ENCODE measurements at places on chromosomes 11 and 22.

DNA sequence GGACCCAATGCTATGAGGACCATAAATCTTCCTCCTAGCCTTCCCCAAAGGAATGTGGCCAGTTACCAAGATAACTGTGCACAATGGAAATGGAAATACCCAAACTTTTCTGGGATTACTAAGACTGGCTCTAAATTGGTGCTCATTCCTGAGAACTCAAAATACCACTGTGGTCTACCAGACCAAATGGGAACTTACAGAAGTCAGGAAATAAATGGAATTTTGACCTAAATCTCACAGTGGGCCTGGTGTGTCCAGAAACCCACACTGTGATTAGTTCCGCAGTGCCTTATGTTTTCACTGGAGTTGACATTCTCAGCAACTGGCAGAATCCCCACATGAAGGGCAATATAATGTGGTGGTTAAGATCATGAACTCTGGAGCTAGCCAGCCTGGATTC lies 99.4 kb upstream of the ZC3H12C start:
- DNase-seq: peak; percentile 3

GRCh38 chr11:76135491-76135890 lies 70.8 kb downstream of the WNT11 start:
- DNase-seq: no peak

GRCh38 chr11:125382314-125382791 lies 113.7 kb downstream of the FEZ1 start:
- DNase-seq: no peak

DNA sequence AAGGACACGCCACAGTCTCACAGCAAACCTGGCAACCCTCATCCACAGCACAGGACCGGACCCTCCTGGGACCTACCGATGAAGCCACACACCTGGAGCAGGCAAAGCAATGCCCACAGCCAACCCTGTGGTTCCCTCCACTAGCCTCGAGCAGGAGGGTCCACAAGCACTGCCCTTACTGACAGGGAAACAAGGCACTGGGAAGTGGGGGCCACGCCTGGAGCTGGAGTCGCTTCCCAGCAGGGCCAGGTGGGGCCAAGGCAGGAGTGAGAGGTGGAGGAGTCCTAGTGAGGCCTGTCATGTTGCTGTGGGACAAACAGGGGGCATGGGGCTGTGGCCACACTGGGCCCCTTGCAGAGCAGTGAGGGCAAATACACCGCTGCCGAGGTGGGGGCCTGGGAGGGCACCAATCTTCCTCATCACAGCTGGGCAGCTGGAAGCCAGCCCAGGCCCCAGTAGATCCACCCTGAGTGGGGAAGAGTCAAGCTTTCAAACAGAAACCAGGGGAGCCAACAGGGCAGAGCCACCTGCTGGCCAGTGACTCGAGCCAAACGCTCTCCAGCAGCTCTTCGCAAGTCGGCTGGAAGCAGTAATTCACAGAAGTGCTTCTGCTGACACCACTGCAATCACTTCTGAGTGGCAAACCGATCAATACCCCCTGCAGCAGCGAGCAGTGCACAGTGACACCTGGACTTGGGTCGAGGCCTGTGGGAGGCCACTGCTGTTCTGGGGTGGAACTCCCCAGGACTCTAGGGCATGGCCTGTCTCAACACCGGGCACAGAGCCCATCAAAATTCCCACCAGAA lies 13.7 kb downstream of the SULT4A1 start:
- DNase-seq: no peak

DNA sequence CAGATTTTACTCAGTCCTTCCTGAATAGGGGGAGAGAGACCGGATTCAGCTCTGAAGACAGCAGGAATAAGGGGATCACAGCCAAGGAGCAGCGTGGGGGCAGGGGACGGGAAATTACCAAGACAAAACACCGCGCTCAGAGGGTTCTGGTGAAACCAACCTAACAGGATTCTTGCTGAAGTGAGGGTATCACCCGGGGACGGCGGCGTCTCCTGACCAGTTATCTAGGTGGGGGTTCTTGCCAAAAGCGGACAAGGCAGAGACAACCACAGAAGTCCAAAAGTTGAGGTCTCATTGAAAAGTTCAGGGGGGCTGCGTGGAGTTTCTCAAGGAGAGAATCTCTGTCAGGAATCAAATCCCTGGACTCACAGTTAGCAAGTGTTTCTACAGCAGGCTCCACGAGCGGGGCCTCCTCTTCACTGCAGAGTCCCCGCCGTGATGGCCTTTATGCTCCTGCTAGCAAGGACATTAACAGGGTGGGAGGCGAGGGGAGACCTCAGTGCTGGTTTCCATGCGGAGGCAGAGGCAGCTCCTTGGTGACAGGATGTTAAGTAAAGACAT lies 291.0 kb downstream of the BRD1 start:
- no peak for DNase-seq

DNA sequence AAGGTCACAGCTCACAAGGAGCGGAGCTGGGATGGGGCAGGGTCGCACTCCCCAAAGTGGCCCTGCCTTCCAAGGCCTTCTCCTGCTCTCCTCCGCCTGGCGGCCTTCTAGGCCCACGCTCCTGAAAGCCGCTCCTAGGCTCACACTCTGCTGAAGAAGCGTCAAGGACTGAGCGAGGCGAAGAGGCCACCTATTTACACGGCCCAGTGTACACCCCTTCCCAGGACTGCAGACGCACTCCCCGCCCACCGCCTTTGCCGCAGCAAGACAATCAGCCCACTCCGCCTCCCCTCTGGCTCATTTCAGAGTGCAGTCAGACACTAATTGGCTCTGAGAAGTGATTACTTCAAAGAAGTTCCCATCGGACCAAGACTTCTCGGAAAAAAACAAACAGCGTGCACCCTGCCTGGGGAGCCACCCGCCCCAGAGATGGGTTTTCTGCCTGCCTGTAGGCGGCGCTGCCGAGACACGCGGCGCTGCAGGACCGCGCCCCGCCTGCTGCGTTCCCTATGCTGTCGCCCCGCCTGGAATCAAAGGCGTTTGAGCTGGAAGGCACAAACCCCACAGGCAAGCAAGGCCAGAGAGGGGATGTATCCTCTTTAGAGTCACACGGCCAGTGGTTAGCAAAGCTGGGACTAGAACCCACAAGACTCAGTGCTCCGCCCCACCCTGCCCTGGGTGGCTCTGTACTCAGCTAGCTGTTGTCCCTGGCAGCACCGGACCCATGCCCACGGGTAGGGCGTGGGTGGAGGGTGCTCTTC lies 414.8 kb downstream of the BUD13 start:
- no peak for DNase-seq

DNA sequence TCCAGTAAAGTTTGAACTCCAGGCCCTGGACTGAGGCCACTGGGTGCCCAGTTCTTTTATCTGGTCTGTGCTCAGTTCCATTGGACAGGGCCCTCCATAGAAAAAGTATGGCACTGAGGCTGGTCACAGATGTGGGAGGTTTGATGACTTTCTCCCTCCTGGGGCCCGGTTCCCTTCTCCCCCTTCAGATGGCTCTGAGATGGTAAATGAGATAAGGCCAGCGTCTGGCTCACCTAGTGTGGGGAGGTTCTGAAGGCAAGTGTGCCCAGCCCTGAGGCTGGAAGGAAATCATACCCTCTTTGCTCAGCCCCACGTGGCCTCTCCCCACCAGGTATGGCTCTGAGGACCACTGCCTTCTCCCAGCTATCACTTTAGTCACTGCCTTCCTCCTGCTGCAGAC lies 1.5 kb upstream of the CLDN5 start:
- DNase-seq: no peak

- no peak for DNase-seq
These were observed 44.1 kb upstream of the RAB1B start for GRCh38 chr11:66224226-66224855.

DNA sequence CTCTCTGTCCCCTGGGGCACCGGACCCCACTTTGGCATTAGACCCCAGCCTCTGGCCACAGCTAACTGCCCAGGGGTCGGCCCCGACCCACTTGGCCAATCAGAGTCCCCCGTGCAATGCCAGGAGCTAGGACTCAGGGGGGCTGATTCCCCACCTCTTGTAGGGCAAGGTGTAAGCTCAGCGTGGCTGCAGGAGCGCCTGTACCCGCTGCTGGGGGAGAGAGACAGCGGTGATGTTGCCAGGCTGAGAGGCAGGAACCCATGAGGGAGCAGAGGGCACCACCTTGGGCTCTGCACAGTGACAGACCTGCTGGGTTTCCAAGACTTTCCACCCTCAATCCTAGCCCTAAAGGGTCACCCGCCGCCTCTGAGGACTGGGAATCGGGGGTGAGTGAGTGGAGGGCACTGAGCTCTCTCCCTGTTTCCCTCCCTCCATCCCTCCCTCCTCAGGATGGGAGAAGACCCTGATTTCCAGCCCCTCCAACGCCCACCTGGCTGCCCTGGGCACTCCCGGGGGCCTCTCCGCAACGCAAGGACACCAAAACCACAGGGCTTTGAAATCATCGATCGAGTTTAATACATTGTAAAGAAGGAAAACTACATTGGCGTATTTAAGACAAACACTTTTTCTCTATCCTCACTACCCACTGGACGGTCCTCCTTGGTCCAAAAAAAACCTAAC lies 128.4 kb downstream of the ARHGAP8 start:
- no peak for DNase-seq

- no peak for DNase-seq
These were observed 40.4 kb downstream of the DRG1 start for GRCh38 chr22:31439808-31440207.

- DNase-seq: no peak
These were observed 116.0 kb downstream of the CSTPP1 start for GRCh38 chr11:47052576-47052975.

GRCh38 chr11:134459246-134460061 lies 47.4 kb upstream of the B3GAT1 start:
- no peak for DNase-seq

DNA sequence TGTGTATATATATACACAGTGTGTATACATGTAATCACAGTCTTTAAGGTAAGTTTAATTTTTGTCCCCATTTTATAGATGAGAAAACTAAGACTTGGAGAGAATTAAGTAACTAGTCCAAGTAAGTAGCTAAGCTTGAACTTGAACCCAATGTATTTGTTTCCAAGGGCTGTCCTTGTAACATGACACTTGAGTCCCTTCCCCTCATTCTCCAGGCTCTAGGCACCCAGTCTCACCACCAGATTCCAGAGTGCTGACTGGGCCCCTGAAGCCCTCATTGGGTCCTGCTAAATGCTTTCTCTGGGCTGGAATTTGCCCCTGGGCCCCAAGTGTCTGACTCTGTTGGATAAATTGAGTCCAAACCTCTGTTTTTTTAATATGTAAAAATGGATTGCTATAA lies 45.5 kb downstream of the ADM start:
- DNase-seq: peak; percentile 87

GRCh38 chr11:105449100-105449734 lies 160.7 kb upstream of the GRIA4 start:
- no peak for DNase-seq

GRCh38 chr11:134244593-134244992 lies 8.6 kb downstream of the THYN1 start:
- DNase-seq: no peak

- DNase-seq: no peak
These were observed 44.3 kb upstream of the A4GALT start for GRCh38 chr22:42764895-42765363.

DNA sequence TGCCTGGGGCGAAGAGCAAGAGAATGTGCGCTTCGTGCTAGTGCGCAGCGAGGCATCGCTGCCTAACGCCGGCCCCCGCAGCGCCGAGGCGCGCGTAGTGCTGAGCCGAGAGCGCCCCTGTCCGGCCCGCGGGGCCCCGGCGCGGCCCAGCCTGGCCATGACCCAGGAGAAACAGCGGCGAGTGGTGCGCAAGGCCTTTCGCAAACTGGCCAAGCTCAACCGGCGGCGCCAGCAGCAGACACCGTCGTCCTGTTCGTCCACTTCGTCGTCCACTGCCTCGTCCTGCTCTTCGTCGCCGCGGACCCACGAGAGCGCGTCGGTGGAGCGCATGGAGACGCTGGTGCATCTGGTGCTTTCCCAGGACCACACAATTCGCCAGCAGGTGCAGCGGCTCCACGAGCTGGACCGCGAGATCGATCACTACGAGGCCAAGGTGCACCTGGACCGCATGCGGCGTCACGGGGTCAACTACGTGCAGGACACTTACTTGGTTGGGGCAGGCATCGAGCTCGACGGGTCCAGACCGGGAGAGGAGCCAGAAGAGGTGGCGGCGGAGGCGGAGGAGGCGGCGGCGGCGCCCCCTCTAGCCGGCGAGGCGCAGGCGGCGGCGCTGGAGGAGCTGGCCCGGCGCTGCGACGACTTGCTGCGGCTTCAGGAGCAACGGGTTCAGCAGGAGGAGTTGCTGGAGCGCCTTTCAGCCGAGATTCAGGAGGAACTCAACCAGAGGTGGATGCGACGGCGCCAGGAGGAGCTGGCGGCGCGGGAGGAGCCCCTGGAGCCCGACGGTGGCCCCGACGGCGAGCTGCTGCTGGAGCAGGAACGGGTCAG lies 1.0 kb downstream of the RASSF10 start:
- no peak for DNase-seq

GRCh38 chr11:90364527-90364926 lies 141.7 kb upstream of the CHORDC1 start:
- DNase-seq: no peak

- no peak for DNase-seq
These were observed 19.1 kb downstream of the CYB5R2 start for GRCh38 chr11:7654195-7654705.

- DNase-seq: no peak
These were observed 3.8 kb upstream of the PKP3 start for GRCh38 chr11:390175-390574.

DNA sequence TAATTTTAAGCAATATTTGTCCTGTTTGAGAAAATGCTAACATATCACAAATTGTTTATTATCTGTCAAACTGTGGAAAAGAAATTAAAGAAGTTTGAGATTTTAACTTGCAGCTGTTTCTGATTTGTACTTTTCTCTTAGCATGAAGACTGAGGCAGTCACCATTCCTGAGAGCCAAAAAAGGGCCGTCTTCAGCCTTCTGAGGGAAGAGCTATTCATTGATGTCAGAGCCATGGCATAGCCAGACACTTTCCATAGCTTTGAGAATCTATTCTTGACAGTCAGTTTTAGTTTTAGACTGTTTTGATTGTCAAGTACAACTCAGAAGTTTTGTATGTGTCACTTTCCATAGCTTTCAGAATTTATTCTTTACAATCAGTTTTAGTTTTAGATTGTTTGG lies 32.1 kb downstream of the YAP1 start:
- no peak for DNase-seq

GRCh38 chr11:28939381-28939780 lies 831.2 kb downstream of the METTL15 start:
- DNase-seq: no peak

GRCh38 chr11:82733444-82734119 lies at the start of gene FAM181B:
Gene FAM181B, minus strand, starts transcription at chr11:82733864. Its CDS starts 135 bp downstream, at chr11:82733729.
- no peak for DNase-seq

GRCh38 chr11:44179173-44179572 lies 83.7 kb downstream of the EXT2 start:
- no peak for DNase-seq
